ENCODE measurements at places on chromosomes 7 and 10. TPM values are rescaled to one million over a fixed set of nuclear protein-coding genes. Genes with fewer than 3 reads are reported as not detected.

Gene CLCN1
- not detected for total RNA-seq

Gene ACTL6B
- total RNA-seq: not detected

Gene HOXA10
- total RNA-seq: 1.8 TPM

Gene FGF8
- total RNA-seq: 1.0 TPM

Gene DDC
- not detected for total RNA-seq

Gene HOXA5
- 27.1 TPM for total RNA-seq

Gene CSTF2T
- 28.8 TPM for total RNA-seq

Gene ADCY1
- total RNA-seq: 2.3 TPM

Gene ELAPOR2
- total RNA-seq: 34.5 TPM

Gene SPDYE9
- total RNA-seq: not detected

Gene HK1
- 38.0 TPM for total RNA-seq

Gene EPHA1
- not detected for total RNA-seq

Gene NME8
- total RNA-seq: not detected

Gene LARP4B
- 55.5 TPM for total RNA-seq

Gene ABCC2
- total RNA-seq: 0.84 TPM

Gene TMEM270
- total RNA-seq: not detected

Gene CLRN3
- total RNA-seq: not detected

Gene SPDYE16
- total RNA-seq: not detected

Gene KLF14
- total RNA-seq: 1.4 TPM

Gene GDF2
- not detected for total RNA-seq

Gene DGKB
- total RNA-seq: 0.12 TPM

Gene PPA1
- total RNA-seq: 215 TPM

Gene LRRD1
- total RNA-seq: 0.28 TPM

Gene UCN3
- total RNA-seq: not detected

Gene GPR85
- total RNA-seq: 1.0 TPM

Gene GLCCI1
- total RNA-seq: 9.3 TPM

Gene CALY
- not detected for total RNA-seq

Gene ZPBP
- not detected for total RNA-seq

Gene CHAT
- not detected for total RNA-seq

Gene SORCS1
- 0.38 TPM for total RNA-seq

Gene GHRHR
- not detected for total RNA-seq

Gene ANKRD7
- not detected for total RNA-seq

Gene CALHM1
- total RNA-seq: not detected

Gene ZNF783
- total RNA-seq: 9.7 TPM

Data from omental fat pad (tissue), 4 donors.